ENCODE measurements at places on chromosomes 1 and 21.

DNA sequence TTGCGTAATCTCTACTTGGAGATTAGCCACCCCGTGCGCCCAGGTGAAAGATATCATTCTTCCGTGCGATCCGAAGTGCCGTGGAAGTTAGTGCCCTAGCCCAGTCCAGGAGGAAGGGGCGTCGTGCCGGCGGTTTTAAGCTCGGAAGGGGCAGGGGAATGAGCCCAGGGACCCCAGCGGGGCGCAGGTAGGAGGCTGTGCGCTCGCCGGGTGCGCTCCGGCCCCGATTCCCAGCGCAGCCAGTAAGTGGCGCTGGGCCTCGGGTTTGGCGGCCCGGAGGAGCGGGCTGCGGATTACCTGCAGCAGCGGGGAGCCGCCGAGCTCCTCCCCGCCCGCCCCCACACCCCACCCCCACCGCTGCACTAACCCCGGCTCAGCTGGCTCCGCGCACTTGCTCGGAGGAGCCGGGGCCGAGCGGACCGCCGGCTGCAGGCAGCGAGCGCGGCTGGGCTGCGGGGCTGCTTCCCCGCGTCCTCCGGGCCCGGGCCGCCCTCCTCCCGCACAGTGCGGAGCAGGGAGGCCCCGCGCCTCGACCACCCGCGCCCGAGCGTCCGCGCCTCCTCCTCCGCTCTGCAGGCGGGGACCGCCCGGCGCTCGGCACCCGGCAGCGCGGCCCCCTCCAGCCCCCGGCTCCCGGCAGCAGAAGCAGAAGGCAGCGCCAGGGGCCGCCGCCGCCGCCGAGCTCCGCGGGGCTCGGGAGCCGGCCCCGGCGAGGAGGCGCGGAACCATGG is at the start of gene RYR2:
TSS of gene RYR2 (plus strand) at position 390 of the 731 bp plus-strand sequence. CDS start at position 728, 338 bp downstream.
- no peak for DNase-seq

- DNase-seq = no peak
Measured at GRCh38 chr1:29789221-29789909, 553.0 kb downstream of the PTPRU start.

- no peak for DNase-seq
Measured at GRCh38 chr1:228285661-228286504, 78.0 kb downstream of the OBSCN start.

- no peak for DNase-seq
Measured at GRCh38 chr1:61740751-61741700, 1.3 kb upstream of the PATJ start.

DNA sequence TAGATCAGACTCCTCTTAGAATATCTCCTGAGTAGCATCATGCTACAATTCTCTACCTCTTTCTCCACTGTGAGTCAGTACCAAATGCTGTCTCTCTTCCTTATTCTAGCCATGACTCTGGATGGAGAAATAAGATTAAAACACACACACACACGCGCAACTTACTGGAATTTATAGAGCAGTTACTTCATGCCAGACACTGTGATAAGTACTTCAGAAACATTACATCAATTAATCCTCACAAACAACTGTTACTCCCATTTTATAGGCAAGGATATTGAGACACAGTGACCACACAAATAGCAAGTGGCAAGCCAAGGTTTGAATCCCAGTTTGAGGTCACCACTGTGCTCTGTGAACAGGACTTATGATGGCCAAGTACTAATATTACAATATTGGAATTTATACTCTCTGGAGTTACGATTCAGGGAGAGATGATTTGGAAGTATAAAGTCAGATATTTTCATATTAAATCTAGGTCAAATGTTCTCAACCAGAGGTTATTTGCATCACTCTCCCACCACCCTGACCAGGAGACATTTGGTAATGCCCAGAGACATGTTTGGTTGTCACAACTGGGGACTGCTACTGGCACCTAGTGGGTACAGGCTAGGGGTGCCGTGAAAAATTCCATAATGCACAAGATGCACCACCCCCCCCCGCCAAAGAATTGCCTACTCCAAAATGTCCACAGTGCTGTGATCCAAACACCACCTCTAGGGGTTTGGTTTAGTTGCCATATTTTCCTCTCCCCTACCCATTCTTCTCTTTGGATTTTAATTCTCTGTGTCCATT is 221.6 kb downstream of the LTN1 start:
- no peak for DNase-seq

DNA sequence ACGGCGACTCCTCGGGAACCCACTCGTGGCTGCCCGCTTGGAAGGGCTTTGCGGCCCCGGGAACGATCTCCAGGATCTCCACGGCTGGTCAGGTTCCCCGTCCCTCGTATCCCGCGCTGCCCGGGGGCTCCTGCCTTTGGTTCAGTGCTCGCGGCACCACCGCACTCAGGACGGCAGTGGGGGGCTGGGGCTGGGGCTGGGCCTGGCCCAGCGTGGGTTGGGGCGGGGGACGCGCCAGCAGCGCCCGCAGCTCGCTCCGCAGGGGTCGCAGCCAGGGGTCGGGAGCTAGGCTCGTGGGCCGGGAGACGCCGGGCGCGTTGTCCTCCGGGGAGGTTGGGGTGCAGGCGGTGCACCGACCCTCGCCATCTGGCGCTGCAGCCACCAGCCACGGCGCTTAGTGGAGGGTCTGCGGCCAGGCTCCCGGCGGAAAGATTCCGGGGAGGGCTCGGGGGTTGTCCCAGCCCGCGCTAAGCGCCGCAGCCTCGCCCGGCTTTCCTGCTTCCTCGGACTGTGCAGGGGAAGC is 8.9 kb downstream of the SIM2 start:
- no peak for DNase-seq

GRCh38 chr1:33030575-33030974 is 6.1 kb downstream of the AK2 start:
- DNase-seq = no peak

GRCh38 chr1:67780637-67781036 is 52.6 kb downstream of the GNG12 start:
- DNase-seq = no peak

- DNase-seq = peak; percentile 84
Measured at GRCh38 chr1:27001570-27002360, 8.3 kb downstream of the TRNP1 start.

GRCh38 chr1:7186382-7187111 is 401.3 kb downstream of the CAMTA1 start:
- no peak for DNase-seq

DNA sequence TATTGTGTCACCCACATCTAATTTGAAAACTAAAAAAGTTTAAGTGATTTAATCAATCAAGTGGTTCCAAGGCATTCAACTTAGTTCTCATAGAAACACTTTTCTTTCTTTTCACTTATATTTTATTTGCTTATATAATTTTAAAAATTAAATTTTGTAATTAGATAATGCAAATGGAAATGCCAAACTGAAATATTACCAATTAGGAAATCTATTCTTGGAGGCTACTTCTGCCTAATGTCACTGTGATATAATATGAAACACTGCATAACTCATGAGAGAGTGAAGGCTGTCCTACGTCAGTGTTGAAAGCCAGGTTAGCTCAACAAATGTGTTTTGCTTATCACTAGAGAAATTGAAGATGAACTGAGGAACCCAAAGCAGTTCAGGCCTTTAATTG is 18.3 kb upstream of the SHCBP1L start:
- no peak for DNase-seq

DNA sequence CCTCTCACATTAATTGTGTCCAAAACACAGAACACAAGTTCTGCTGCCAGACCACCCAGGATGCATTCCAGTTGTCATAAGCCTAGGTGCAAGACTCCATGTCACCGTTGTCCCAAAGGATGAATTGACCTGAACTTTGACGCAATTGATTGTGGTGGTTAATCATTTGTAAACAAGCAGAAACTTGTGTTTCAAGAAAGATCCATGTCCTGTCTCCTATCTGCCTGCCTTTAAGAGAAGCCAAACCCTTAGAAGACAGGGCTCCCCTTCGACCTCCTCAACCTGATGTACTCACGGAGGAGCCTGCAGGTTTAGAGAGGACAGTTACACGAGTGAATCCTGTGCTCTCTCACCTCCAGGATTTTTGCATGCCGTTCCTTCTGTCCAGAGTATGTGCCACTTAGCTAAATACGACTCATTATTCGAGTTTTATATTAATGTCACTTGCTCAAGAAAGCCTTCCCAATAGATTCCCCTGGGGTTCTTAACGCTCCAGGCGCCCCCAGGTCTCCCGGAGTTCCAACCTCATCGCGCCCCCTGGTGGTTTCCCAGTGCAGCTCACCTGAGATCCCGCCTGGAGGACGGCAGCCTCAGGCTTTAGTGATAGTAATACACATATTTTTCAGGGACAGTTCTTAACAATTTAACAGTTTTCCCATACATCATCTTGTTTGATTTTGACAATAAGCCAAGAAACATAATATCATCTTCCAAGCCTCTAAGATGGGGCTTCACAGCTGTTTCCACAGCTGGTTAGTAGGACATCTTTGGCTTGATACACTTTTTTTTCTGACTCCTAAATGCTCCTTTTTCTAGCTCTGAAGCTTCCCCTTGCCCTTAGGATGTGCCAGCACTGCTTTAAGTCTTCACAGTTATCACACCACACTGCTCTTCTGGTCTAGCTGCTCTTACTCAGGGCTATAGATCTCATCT is 2.4 kb upstream of the C8B start:
- DNase-seq = no peak

DNA sequence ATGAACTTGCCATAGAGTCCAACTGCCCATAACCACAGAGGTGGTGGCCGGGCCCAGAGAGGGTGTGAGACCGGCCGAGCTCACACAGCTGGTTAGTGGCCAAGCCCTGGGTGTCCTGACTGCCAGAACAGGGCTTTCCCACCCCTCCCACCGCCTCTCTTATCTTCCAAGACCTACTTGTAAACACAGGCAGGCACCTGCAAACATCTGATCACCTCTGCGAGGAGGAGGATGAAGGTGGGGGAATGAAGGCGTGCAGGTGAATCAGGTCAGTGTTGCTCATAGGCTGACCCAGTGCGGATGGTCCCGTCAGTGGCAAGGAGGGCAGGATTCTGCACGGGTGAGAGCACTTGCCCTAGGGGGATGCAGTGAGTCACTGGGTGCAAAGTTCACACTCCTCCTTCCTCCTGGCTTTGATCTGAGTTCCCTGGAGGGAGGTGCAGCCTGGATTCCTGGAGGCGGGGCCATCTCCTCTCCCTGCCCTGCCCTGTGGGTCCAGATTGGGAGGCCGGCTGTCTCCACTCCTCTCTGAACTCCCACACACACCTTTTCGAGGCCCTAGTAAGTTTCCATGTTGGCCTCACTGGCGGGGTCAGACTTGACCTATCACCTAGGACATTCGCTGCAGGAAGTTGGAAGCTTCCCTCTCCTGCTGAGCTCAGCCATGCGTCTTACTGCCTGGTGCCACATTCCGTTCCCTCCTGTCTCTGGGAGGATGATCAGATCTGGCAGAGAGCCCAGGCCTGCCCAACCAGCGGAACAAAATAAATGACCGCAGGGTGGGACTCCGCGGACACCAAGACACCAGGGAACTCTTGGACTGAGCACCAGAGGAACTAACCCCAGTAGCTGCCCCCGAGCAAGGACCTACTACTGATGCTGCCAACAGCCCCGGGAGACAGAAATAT is 7.3 kb downstream of the UQCRHL start:
- no peak for DNase-seq

GRCh38 chr1:15051882-15052528 is 101.5 kb upstream of the TMEM51 start:
- DNase-seq = no peak

DNA sequence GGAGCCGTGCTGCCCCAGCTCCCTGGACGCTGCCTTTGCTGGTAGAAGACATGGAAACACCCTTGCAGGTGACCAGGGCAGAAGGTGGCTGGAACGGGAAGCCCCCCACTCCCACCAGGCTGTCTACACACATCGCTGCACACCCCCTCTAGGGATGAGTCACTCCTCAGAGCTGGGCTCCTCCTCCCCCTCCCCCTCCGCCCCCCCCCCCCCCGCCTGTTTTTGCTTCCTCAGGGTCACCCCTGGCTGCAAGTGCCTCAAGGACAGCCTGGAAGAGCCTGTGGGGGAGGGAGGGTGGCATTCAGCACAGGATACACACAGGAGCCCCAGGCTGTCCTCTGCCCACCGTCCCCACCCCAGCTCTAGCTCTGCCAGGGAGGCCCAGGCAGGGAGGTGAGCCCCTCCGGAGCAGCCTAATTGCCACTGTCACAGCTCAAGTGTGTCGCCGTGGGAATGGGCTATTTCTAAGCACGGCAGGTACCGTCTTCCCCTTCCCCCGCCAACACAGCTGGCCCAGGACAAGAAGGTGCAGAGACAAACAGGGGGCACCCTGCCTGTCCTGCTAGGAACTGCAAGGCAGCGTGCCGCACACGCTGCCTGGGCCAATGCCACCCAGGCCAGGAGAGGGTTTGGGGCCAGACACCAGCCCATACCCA is 2.5 kb downstream of the FNDC10 start:
- no peak for DNase-seq

DNA sequence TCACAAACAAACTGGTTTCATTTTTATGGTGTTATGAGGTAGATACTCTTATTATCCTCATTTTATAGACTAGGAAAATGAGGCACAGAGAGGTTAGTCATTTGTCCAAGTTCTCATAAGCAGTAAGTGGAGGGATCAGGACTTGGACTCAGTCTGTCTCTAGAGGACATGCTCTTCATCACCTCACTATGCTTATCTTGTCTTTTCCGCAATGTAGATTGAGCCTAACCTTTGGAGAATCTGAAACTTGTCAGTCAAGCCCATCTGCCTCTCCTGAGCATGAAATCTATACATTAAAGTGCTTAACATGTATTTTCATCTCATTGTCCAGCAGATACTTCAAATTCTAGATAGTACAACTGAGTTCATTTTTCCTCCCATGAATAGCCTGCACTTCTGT is 11.8 kb upstream of the CDC14A start:
- no peak for DNase-seq

- DNase-seq = no peak
Measured at GRCh38 chr21:37592496-37592895, 225.9 kb downstream of the DYRK1A start.

GRCh38 chr1:108504447-108504846 is 54.3 kb downstream of the NBPF6 start:
- no peak for DNase-seq

GRCh38 chr1:63795455-63795854 is 21.6 kb downstream of the ROR1 start:
- no peak for DNase-seq

GRCh38 chr1:118323246-118323645 is 138.2 kb upstream of the SPAG17 start:
- no peak for DNase-seq

DNA sequence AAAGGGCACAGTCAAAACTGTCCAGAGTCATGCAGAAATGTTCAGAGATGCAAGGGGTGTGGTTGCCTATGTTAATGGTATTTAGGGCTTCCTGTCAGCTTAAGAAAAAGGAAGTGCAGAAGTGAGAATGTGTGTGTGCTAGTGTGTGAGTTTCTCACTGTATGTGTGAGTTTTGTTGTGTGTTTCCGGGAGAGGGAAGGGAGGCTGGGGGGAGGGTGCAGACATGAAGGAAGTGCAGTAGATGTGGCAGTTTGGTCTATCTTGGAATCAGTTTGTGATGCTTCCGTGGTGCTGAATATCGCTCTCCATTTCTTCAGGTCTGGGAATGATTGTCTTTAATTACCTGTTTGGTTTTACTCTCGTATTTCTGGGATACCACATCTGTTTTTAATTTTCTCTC is 16.5 kb upstream of the ATP6V1G3 start:
- no peak for DNase-seq
